IMR-90 (cell line): ENCODE measurements at places on chromosomes 3 and 15. TPM values are rescaled to one million over a fixed set of nuclear protein-coding genes. Genes with fewer than 3 reads are reported as not detected.

GNB4 gene
- 20.1 and 22.1 TPM in 2 replicates for polyA plus RNA-seq

SLC6A11 gene
- polyA plus RNA-seq, result not detected in 2 replicates

GRCh38 chr3:36923981-36924743, 20.7 kb downstream of the TRANK1 start:
- DNase-seq, result no peak

DNA sequence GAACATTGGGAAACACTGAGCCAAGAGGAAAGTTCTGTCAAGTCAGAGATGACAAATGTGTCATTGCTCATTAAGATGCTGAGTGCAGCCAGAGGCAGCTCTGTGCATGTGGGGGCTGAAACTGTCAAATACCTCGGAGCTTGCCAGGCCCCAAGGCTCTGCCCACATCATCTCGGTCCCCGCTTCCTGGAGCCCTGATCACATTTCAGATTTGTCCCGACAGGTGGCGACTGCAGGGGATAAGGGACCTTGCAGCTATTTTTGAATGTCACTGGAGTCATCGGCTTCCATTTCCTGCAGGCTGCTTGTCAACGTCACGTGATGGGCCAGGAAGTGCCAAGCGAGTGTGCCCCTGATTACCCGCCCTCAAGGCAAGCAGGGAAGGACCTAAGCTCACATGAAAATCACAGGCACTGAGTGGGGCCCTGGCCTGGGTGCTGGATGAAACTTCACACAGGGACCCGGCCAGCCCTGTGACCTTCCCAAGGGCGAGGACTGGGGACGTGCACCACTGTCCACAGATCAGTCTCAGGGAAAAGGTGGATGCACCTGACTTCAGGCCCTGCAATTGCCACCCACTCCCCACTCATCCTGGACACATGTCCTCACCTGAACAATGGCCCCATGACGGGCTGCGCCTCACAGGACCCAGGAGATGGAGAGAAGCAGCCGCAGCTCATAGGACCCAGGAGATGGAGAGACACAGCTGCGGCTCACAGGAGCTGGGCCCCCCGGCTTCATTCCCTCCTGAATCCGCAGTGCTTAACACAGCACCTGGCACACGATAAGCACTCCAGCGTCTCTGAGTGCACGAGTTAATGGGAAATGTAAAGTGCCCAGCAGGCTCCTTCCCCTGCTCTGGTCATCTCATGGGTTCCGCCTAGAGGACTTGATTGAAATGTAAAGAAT, 73.4 kb downstream of the NUP210 start:
- no peak for DNase-seq

DNA sequence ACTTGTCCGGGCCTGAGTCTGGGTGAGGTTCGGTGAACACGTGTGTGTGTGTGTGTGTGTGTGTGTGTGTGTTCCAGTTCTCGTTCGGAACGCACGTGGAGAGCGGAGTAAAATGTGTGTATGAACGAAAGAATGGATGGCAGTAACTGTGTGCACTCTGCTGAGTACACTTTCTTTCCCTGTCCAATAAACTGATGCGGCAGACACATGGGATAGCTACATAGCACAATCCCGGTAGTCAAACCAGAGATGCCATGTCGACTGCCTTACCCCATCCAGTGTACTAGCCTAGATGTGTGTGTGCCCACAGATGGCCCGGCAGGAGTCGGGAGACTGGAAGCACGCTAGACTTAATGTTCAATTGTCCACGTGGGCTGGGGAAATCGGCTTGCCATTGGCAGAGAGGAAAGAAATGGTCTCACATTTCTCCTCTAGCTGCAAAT, 507 bp upstream of the GOLIM4 start:
- peak; percentile 93 for DNase-seq

DNA sequence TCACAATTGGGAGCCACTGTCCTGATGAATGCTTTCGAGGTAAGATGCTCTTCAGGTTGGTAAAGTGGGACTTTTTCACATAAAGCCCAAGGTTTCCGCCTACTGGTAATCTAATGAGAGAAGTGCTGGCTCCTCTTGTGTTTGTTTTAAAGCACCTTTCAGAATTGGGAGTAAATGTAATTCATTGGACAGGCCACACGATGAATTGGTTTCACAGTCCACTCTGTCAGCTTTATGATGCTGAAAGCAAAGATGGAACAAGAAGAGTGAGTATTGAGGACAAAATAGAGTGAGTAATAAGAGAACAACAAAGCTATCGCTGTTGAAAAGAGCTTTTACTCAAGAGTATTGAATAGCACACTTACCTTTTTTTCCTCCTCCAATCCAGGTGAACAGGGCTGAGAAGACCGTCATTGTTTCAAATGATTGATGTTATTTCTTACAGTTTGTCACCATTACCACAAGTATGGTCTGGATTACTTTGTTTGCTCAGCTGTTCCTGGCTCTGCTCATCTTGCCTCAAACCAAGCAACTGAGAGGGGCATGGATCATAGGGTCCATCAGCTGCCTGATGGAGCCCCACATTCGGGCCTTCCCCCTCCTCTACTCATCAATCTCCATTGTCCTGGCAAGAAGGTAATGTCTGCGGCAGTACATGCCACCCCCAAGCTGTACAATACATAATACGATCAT, 136.1 kb upstream of the CNTN4 start:
- no peak for DNase-seq

DNA sequence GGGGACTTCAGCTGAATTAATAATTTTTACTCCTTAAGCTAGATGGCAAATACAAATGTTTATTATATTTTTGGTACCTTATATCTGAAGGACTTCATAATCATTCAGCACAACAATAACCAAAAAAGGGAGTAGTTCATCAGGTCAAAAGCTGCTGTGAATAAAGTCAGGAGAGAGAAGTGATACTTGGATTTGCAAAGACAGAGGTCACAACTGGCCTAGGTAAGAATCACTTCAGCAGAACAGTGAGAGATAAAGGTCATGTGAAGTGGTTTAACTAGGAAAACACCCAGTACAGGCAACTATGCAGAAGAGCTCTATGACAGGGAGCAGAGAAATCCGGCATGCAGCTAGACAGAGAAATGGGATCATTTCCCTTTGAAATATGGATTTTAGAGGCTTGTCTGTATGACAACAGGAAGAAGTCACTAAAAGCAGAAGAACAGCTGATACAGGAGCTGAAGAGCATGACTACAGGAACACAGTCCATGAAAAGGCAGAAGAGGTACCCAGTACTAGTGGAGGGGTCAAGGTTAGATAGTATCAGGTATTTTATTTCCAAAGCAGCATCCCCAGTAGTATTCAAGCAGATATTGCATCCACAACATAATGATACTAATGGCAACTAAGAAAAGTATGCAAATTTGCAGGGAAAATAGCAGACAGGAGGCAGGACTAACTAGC, 25.7 kb downstream of the ZMAT3 start:
- DNase-seq, result no peak

DNA sequence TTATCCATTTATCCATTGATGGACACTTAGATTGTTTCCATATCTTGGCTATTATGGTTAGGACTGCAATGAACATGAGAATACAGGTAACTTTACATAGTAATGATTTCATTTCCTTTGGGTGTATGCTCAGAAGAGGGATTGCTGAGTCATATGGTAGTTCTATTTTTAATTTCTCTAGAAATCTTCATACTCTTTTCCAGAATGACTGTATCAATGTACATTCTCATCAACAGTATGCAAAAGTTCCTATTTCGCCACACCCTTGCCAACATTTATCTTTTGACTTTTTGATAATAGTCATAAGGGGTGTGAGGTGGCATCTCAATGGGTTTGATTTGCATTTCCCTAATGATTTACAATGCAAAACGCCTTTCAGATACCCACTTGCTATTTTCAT, 6.2 kb upstream of the NIPA1 start:
- DNase-seq, result no peak
